ENCODE measurements at places on chromosomes 16 and 17.

- no peak for DNase-seq
Observed at GRCh38 chr16:2035431-2036199, 8.9 kb downstream of the NHERF2 start.

DNA sequence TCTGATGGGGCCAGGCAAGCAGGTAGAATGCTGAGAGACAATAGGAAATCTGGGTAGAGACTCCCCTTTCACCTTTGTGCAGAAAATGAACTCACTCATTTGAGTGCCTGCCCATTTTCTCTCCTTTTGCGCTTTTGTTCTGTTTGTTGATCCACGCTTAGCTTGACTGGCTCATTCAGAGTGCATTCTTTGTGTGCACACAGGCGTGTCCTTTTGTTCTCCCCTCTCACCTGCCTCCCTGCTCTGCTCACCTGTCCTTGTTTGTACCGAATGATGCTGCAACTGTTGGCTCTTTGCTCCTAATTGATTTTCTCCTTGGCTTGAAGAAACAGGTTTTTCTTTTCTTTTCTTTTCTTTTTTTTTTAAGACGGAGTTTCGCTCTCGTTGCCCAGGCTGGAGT is 15.8 kb downstream of the PGS1 start:
- no peak for DNase-seq

- no peak for DNase-seq
Observed at GRCh38 chr16:11857161-11857560, 5.8 kb upstream of the RSL1D1 start.

DNA sequence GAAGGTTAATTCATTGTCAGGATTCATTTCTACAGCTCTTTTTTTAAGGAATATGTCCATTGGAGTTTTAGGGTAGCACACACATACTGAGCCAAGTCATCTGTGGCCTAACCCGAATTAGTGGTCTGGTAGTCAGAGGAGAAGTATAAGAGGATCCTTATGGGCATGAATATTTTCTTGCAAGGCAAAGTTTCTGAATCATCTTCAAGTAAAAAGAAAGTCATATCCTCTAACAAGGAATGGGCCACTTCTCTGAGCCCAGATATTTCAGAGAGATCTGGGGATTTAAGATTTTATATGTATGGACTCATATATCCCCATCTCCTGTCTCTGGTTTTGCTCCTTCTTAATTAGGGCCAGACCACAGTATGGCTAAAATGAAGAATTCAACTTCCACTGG is 99.2 kb upstream of the CDH8 start:
- DNase-seq, result no peak

DNA sequence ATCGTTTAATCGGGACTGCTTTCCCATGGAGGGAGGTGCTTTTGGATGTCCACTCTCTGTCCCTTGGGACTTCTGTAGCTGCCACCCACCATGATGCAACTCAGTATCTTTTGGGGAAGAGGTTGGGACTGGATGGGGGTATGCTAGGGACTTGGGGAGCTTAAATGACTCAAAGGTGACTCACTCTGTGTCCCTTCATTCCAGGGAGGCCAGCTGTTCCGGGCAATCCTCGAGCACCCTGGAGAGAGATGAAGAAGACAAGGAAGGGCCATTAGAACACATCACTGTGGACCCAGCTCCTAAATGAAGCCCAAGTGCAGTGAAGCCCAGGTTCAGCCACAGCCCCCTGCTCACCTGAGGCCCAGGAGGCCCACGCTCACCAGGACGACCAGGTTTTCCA is 4.6 kb downstream of the COL1A1 start:
- no peak for DNase-seq

DNA sequence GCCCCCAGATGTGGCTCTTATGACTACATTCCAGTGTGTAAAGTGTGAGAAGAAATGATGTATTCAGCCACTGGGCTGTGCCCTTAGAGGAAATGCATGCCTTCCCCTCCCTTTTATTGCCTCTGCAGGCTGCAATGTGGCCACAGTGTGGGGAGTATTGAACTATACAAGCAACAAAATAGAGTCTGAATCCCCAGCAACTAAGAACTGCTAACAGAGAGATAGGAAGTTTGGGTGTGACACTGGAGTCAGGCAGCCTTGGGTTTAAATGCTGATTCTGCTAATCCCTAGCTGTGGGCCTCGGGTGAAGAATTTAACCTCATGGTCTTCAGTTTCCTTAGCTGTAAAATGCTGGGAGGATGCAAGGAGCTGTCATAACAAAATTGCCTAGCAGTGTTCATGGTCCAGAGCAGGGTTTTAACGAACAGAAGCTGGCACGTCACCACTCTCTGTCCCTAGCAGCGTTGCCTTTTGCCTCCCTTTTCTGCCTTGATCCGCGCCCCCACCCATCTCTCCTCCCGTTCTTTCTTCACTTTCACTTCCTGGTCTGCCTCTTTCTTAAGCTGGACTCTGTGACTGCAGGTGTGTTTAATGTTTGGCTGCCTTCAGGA is 50.3 kb downstream of the KPNA2 start:
- no peak for DNase-seq

Data from activated T-cell treated with anti-CD3 and anti-CD28 coated beads for 4 hours (primary cell).